ENCODE measurements at places on chromosomes 6 and 20.
A peak's percentile ranks its signal among the peaks of the same experiment; 100 is the strongest.

GRCh38 chr20:54590856-54591255 is 115.5 kb downstream of the DOK5 start:
- DNase-seq: no peak

DNA sequence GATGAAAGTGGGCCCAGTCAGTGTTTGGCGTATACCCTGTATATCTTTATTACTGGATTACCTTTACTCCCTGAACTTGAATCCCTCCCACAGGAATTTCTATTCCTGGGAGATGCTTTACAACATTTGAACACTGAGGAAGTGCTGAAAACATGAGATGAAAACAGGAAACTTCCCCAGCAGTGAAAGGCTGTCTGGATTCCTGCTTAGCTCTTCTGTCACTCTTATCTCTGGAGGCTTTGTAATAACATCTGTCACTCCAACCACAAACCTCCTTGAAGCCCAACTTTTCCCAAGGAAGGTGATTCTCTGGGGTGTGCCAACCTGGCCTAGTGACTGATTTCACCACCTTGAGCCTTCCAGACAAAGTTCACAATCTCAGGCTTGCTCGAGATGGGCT is 264.5 kb upstream of the BMP2 start:
- DNase-seq: no peak

DNA sequence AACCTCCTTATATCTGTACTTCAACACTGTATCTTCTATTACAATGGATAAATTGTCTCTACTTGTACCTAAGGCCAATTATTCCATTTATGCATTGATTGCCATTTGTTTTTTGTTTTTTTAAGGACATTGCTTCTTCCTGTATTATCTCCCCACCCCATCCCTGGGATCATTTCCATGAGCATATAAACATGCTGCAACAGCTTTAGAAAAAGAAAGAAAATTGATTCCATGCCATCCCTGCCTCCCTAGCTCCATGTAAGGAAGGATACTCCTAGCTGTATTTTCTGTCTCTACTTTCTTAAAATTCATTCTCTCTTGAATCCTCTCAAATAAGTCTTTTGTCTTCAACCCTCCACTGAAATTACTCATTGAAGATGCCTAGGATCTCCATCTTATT is 101.8 kb upstream of the SIM1 start:
- no peak for DNase-seq

DNA sequence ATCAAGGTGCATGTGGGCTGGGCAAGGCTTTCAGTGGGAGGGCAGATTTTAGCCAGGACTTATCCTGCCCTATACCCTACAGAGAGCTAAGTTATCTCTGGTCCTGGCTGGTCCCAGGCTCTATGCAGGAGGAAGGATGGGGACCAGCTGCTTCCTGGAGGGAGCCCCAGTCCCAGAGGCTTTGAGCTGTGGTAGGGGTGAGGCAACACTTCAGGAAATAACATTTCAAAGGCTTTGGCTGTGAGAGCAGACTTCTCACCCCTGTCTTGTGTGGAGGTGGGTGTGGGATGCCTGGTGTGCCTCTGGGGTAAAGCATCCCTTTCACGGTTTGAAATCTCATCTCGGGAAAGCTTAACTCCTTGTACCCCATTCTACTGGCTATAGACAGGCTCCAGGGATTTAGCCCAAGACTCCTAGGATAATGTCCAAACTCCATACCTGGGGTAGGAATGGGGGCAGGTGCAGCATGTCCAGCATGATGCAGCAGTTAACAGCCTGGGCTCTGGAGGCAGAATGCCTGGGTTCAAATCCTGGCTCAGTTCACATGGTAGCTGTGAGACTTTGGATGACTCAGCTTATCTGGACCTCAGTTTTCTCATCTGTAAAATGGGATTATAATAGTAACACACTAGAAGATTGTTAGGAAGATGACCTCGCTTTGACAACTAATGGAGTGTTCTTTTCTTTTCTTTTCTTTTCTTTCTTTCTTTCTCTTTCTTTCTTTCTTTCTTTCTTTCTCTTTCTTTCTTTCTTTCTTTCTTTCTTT is 27.5 kb upstream of the SIRPA start:
- DNase-seq: no peak

GRCh38 chr6:24451581-24452388 is 37.6 kb downstream of the GPLD1 start:
- DNase-seq: no peak

DNA sequence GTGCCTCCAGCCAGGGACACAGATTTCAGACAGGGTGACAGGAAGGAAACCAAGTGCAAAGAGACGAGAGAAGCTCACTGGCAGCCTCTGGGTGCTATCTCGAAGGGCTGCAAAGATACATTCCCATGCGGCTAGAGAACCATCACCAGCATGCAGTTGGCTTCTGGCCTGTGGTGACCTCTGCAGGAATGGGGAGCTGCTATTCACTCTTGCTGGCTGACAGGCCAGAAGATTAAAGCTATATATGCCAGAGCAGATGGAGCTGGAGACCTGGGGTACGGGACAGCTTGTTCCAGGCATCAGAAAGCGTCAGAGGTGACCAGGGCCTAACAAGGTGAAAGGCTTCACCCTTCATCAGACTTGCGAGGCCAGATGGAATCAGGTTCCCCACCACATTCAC is 20.0 kb downstream of the MAP1LC3A start:
- DNase-seq: no peak

DNA sequence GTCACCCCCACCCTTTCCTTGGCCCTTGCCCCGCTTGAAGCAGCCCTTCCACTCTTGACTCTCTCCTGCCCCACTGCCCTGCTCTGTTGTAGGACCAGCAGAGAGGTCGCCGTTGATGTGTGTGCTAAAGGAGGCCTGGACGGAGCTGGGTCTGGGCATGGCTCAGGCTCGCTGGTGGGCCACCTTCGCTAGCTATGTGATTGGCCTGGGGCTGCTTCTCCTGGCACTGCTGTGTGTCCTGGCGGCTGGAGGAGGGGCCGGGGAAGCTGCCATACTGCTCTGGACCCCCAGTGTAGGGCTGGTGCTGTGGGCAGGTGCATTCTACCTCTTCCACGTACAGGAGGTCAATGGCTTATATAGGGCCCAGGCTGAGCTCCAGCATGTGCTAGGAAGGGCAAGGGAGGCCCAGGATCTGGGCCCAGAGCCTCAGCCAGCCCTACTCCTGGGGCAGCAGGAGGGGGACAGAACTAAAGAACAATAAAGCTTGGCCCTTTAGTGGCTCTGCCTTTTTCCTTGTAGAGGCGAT is 3.0 kb downstream of the SMPD2 start:
- DNase-seq: no peak

- DNase-seq: no peak
Observed at GRCh38 chr20:35908007-35908406, 46.3 kb downstream of the SCAND1 start.

GRCh38 chr6:21085211-21085610 is 508.3 kb upstream of the SOX4 start:
- no peak for DNase-seq

DNA sequence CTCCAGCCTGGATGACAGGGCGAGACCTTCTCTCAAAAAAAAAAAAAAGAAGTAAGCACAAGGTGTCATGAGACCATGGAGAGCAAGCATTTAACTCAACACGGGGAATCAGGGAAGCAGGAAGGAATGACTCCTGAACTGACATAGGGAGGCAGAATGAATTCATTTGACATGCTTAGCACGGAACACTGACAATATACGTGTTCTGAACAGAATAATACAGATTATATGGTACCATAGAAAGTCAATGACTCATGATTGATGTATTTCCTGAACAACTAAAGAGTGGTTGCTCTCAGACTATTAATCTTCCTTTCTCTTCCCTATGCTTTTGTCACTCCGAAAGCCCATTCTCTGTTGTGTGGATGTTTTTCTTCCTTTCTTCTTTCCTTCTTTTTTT is 20.7 kb upstream of the ASIP start:
- DNase-seq: peak; percentile 74

GRCh38 chr6:163965426-163966348 is 551.2 kb downstream of the QKI start:
- DNase-seq: peak; percentile 51

- DNase-seq: no peak
Observed at GRCh38 chr20:18254615-18255014, 33.7 kb upstream of the ZNF133 start.

DNA sequence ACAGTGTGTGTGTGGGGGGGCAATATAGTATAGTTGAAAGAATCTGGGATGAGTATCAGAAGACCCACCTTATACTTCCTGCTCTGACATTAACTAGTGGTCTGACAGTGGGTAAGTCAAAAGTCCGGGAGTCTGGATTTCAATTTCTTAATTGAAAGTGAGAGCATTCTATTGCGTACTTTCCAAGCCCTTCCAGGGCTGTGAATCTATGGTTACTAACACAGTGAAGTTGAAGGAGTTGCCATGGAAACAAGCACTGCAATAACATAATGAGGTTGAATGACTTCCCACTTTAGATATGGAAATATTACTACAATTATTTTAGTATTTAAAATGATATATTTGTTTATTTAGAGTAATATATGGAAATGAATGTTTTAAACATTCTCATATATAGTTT is 80.2 kb downstream of the MLIP start:
- no peak for DNase-seq

DNA sequence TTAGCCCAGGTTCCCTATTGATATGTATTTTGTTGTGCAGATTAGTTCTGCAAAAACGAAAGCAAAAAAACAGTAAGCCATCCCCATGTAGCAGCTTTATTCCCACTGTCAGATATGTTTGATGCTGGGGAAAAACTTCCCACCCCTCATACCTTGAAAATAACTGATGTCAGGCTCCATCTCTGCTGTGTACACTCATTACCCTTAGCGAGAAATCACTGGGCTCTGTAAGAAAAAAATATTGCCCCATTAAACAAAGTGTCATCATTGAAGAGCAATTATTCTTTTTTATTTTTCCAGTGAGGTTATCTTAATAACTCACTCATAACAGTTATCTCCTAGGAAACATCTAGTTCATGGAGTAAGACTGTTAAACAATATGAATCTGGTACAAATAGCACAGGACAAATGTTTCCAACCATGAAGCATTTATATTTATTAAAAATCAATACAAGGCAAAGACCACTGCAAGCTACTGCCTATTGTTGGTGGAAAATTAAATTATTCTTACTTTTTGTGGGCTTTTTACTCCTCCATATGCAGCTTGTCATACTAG is 268.8 kb downstream of the LMBRD1 start:
- no peak for DNase-seq

DNA sequence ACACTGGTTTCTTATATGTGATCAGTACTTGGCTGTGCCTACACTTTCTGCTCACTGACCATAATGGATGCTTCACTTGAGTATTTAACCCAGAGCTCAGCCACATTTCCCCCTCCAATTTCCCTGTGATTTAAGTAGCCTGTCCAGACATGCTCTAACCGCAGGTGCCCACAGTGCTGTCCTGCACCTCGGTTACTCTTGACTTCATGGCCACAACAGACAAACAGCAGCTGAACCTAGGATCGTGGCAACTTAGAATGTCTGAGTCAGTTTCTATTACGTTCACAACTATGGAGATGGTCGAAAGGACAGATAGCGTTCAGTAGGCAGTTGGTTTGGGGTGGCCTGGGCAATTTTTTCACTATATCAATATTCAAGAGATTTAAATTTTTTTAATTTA is 306.9 kb upstream of the SGK1 start:
- DNase-seq: no peak

DNA sequence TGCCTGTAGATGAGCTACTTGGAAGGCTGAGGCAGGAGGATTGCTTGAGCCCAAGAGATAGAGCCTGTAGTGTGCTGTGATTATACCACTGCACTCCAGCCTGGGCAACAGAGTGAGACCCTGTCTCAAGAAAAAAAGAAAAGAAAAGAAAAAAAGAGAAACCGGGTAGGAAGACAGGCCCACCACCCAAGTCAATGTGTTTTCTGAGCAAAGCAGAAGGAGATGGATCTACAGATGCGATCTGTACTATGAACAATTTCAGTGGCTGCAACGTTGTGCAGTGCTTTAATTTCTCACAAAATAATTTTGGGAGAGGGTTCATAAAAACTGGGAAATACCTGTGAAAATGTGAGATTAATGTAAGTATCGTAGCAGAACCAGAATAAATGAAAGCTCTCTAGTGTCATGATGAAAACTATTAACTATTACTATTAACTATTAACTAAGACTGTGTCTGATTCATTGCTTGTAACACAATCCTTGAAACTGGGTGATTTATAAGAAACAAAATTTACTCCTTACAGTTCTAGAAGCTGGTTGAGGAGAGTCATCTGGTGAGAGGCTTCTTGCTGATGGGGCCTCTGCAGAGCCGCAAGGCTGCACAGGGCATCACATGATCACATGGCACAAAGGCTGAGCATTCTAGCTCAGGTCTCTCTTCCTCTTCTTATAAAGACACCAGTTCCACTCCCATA is 233.1 kb upstream of the ZNF217 start:
- DNase-seq: no peak

DNA sequence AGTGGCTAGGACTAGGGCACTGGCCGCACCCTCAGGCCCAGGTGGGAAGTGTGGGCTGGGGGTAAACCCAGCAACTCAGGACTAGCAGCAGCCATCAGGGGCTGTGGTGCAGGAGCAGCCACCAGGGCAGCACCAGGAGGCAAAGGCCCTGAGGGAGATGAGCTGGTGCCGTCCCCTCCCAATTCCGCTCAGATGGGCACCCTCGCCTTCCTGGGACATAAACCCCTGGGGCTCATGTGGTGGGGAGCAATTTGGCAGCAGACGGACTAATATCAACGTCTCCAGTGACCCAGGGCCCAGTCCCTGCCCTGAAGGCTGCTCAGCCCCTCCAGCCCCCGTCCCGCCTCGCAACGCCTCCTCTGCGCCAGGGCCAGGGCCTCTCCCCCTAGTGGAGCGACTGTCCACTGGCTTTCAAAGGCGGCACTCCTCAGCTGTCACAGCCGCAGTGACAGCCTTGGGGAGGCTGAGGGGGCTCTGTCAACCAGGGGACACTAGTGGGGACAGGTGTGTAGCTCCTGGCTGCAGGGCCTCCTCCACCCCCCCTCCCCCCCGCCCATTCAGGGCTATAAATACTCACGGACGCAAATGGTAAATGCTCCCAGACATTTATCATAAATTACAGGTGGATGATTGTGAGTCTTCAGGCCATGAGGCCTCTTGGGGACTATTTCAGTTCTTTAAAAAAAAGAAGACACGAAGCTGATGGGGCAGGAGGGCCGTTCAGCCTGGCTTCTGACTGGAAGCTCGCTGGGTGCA is 349.9 kb downstream of the ZFAND3 start:
- DNase-seq: no peak

DNA sequence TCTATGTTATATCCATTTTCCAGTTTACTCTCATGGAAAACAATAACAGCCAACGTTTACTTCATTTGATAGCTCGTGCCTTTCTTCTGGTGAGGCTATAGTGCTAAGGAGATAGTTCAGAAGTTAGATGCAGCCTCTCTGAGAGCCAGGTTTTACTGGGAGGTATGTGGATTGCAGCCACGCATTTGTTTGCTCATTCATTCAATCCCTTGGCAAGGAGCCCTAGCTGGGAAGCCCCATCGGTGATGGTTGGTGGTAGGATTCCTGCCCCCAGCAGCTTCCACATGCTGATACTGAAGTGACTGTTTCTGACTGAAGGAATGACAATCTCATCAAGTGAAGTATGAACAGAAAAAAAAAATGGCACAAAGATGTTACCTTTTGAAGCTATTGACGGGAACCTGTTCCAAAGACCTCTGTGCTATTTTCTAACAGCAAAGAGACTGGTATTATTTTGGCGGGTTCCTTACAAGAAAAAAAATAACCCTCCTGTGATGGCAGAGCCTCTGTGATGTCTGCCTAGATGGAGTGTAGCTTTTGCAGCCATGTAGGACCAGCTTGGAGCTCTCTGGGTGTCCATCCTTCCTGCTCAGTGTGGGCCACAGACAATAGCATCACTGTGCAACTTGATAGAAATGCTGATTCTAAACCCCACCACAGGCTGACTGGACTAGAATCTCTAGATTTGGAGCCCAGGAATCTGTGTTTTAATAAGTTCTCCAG is 30.6 kb downstream of the SNAP25 start:
- no peak for DNase-seq

GRCh38 chr6:101069191-101069795 is 188.2 kb upstream of the ASCC3 start:
- no peak for DNase-seq

Data from fibroblast of skin of left quadriceps (primary cell).